Activated CD4-positive, alpha-beta T cell treated with anti-CD3 and anti-CD28 coated beads for 1 hour (primary cell): ENCODE measurements at places on chromosomes 13 and 19.

DNA sequence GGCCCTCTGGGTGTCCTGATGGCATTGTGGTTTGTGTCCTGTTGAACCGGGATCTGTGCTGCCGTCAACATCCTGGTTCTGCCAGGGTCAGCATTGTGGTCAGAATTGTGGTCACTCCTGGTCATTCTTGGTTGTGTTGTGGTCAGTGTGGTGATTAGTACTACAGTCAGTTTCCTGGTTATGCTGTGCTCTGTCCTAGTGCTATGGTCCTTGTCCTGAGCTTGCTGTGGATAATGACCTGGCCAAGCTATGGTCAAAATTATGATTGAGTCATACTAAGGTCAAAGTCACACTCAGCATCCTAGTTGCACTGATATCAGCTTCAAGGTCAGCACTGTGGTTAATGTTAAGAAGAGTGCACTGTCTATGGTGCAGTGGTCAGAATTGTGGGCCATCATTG, 4.5 kb upstream of the OLFM2 start:
- no peak for DNase-seq

GRCh38 chr13:48729856-48730255, 76.1 kb downstream of the CYSLTR2 start:
- no peak for DNase-seq

DNA sequence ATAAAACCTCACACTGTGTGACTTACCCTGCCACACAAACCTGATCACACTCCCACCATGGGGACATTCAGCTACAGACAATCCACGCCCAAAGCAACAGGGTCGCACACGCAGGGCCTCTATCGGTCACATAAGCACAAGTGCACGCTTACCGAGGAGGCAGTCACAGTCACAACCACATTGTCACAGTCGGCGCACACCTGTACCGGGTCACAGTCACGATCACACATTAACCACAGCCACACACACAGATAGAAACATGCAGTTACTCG, 579 bp downstream of the ZNF566 start:
- no peak for DNase-seq

DNA sequence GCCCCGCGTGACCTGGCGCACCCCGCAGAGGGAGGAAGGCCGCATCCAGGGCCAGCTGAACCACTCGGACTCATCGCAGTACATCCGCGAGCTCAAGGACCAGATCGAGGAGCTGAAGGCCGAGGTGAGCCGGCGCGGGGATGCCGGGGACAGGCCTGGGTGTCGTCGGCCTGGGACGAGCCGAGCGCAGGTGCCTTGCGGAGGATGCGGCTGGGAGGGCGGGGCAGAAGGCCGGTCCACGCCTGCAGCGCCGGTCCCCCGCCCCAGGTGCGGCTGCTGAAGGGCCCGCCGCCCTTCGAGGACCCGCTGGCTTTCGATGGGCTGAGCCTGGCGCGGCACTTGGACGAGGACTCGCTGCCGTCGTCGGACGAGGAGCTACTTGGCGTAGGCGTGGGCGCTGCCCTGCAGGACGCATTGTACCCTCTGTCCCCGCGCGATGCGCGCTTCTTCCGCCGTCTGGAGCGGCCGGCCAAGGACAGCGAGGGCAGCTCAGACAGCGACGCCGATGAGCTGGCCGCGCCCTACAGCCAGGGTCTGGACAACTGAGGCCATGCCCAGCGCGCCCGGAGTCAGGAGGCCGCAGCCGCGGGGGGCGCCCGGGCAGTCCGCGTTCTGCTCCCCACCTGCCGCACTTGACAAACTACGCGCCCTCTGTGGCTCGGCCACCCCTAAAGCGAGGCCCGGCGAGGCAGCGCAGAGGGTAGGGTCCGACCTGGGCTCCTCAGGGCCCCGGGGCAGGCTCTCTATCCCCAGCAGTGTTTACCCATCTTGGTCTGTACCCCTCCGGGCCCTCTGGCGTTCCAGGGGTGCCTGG, 10.8 kb downstream of the PRR36 start:
- DNase-seq: no peak

GRCh38 chr19:56838024-56838908, 2.3 kb downstream of the PEG3 start:
- no peak for DNase-seq

DNA sequence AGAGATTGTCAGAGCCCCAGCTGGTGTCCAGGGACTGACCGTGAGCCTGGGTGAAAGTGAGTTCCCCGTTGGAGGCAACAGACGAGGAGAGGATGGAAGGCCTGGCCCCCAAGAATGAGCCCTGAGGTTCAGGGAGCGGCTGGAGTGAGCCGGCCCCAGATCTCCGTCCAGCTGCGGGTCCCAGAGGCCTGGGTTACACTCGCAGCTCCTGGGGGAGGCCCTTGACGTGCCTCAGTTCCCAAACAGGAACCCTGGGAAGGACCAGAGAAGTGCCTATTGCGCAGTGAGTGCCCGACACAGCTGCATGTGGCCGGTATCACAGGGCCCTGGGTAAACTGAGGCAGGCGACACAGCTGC, 1.1 kb upstream of the ELANE start:
- no peak for DNase-seq

DNA sequence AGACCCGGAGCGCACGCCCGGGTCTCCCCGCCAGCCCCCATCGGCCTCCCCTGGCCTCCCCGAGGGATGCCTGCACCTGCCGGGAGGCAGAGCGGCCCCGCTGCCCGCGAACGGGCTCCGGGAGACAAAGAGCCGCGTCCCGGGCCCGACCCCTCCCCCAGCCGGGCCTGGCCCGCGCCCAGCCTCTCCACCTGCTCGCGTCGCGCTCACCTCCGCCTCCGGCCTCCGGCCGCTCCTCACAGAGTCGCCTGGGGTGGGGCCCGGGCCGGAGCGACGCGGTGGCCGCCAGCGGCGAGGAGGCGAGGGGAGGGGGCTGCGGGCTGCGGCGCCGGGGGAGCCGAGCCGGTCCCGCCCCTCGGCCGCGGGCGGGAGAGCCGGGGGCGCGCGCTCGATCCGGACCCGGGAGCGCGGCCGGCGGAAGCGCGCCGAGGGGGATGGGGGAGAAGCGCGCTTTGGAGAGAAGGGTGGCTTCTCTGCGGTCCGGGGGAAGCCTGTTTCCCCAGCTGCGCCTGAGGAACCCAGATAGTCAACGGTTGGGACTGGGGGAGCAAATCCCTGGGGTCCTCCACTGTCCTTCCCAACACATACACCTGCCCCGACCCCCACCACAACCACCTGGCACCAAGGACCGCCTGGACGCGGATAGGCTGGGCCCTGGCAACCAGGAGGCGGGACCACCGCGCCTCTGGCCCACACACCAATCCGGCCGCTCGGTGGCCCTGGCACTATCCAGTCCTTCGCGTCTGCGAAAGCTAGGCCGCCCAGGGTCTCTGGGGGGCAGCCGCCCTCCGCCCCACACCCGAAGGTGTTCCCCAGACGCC, at the start of gene PRR36:
Gene PRR36 (minus strand): TSS at position 315 of the 821 bp plus-strand sequence. CDS start 701 bp downstream, outside the sequence.
- DNase-seq: no peak

DNA sequence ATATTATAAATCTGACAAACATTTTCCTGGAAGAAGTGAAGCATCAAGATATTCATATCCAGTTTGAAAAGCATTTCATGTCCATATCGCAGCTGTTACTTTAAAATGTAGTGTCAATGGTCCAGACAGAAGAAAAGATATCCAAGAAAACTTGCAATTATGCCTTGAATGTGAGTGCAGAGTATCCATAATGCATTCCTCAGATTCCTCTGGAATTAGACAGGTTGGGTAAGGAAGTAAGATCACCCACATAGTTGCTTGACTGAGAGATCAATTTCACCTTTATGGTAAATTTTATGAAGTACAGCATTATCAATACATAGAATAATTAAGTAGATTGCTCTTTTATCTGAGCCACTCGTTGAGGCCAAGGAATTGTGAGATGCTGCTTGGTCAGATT, 327.0 kb upstream of the SLITRK5 start:
- no peak for DNase-seq

GRCh38 chr13:42498521-42498920, 75.4 kb upstream of the TNFSF11 start:
- no peak for DNase-seq

GRCh38 chr19:58084596-58085347, 13.3 kb downstream of the ZSCAN18 start:
- no peak for DNase-seq

- DNase-seq: no peak
Measured at GRCh38 chr13:66778461-66778860, 451.7 kb downstream of the PCDH9 start.

DNA sequence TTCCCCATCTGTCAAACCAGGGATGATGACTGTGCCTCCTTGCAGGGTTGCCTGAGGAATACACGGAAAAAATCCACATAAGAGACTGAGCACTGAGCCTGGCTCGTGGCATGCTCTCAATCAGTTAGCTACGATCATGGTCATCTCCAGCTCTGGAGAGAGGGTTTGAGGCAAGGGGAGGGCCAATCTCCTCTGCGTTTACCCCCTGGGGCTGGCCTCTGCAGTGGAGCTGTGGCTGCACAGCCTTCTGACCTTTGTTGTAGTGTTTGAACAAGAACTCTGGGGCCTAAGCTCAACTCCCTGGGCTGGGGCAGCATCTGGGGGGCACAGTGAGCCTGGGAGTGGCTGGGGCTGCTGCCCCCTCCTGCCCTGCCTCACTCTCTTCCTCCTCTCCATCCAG, 5.9 kb downstream of the LRRC4B start:
- DNase-seq: no peak
